Upper lobe of right lung (tissue), 1 donor: ENCODE measurements at places on chromosomes 1 and 21. TPM values are rescaled to one million over a fixed set of nuclear protein-coding genes. Genes with fewer than 3 reads are reported as not detected.

DNA sequence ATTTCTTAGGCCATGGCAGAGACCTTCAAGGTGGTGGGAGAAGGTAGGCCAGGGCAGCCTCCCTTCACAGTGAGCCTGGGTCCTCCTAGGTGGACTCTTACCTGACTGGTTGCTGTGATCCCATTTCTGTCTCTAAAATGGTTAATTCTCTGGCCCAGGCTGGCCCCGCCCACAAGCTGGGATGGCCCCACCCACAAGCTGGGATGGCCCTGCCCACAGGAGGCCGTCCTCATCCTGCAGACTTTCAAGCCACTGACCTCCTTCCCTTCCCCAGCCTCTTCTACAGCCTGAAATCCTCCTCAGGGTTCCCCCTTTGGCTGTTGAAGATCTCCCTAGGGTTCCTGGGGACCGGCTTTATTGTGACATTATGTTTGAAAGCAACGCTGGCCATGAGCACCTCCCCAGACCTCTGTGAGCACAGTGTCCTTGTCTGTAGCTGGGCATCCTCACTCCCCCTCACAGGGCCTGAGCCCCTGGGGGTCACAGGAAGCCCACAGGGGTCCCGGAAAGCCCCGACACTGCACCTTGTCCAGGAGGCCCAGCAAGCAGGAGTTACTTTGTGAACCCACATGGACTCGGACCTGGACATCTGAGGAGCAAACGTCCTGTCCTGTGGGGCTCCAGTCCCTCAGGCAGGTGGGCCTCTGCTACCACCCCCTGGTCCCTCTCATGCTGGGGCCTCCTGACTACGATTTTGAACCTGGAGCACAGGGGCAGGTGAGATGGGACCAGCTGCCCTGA is 621.7 kb downstream of the MATN1 start:
- H3K4me3 ChIP-seq: no peak overlapping the region
- H3K27me3 ChIP-seq: peaks cover 7% of the 10 kb centered on the region
- H3K27ac ChIP-seq: no peak overlapping the region
- H3K36me3 ChIP-seq: no peaks in the 10 kb centered on the region
- DNase-seq: no peak

GRCh38 chr1:109167001-109167506 is 46.7 kb upstream of the SARS1 start:
- no peak for DNase-seq
- H3K36me3 ChIP-seq: no peaks in the 10 kb centered on the region
- H3K27ac ChIP-seq: no peak overlapping the region
- H3K4me3 ChIP-seq: no peak overlapping the region

- DNase-seq: no peak
- no peak overlapping the region for H3K27ac ChIP-seq
- no peaks in the 10 kb centered on the region for H3K27me3 ChIP-seq
- peaks cover 75% of the 10 kb centered on the region for H3K36me3 ChIP-seq
- H3K4me3 ChIP-seq: no peak overlapping the region
- H3K4me1 ChIP-seq: no peaks in the 10 kb centered on the region
Observed at GRCh38 chr1:108152782-108153222, 47.3 kb downstream of the SLC25A24 start.

GRCh38 chr1:92877081-92877711 is 45.4 kb downstream of the RPL5 start:
- no peak overlapping the region for H3K27ac ChIP-seq
- H3K27me3 ChIP-seq: no peaks in the 10 kb centered on the region

- no peak overlapping the region for H3K4me3 ChIP-seq
- H3K27ac ChIP-seq: no peak overlapping the region
- DNase-seq: peak; percentile 69
Observed at GRCh38 chr1:14778898-14779865, 180.7 kb downstream of the KAZN start.

- no peak overlapping the region for H3K27ac ChIP-seq
- H3K27me3 ChIP-seq: no peaks in the 10 kb centered on the region
- H3K36me3 ChIP-seq: no peaks in the 10 kb centered on the region
- H3K4me1 ChIP-seq: no peaks in the 10 kb centered on the region
- H3K4me3 ChIP-seq: no peak overlapping the region
Observed at GRCh38 chr1:13865851-13866250, 165.9 kb downstream of the PRDM2 start.

DNA sequence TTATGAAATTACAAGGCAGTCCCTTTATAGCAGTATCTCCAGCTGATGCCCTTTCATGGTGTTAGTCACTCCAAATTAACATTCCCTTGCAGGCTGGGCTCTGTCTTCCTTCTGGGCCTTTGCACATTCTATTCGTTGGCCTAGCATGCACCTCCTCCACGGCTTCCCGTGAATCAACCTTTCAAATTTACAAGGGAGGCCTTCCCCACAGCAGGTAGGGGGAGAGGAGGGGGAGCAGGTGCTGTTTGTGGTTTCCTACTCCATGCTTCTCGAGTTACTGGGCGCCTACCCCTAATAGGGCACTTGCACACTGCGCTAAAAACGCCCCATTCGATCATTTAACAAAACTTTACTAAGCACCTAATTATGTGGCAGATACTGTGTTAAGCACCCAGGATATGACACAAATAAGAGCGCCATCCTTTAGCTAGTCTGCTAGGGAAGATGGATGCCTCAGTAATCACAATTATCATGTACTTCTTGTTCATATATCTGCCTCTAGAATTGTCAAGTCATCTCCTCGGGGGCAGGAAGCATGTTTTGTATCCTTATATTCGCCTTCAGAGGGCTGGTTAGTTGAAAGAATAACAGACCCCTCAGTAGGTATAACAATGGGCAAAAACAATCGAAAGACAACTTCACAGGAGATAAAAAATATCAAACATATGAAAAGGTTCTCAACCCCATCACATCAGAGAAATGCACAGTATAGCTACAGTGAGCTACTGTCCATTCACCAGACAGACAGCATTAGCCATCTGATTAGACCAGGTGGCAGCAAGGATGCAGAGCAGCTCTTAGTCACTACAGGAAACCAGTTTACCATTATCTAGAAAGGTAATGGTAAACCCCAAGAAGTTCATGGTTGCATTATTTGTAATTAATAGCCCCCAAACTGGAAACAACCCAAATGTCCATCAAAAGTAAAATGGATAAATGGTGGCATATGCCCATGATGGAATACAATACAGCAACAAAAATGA is 1.7 kb upstream of the ADAR start:
- DNase-seq: no peak
- H3K4me3 ChIP-seq: no peak overlapping the region
- H3K27ac ChIP-seq: peak overlapping the region; percentile 98
- no peaks in the 10 kb centered on the region for H3K27me3 ChIP-seq
- H3K36me3 ChIP-seq: no peaks in the 10 kb centered on the region

GRCh38 chr1:16468558-16468957 is 28.0 kb downstream of the NECAP2 start:
- no peak overlapping the region for H3K27ac ChIP-seq
- peaks cover 7% of the 10 kb centered on the region for H3K36me3 ChIP-seq
- DNase-seq: no peak
- no peak overlapping the region for H3K4me3 ChIP-seq

GRCh38 chr1:156927215-156928042 is 7.0 kb downstream of the LRRC71 start:
- no peak overlapping the region for H3K27ac ChIP-seq

GRCh38 chr1:94514095-94514727 is 27.3 kb downstream of the F3 start:
- DNase-seq: no peak
- peaks cover 24% of the 10 kb centered on the region for H3K36me3 ChIP-seq
- no peaks in the 10 kb centered on the region for H3K4me1 ChIP-seq
- H3K27me3 ChIP-seq: no peaks in the 10 kb centered on the region

GRCh38 chr1:226634166-226634588 is 85.6 kb downstream of the STUM start:
- H3K27ac ChIP-seq: no peak overlapping the region
- H3K27me3 ChIP-seq: no peaks in the 10 kb centered on the region
- peaks cover 44% of the 10 kb centered on the region for H3K36me3 ChIP-seq
- H3K4me1 ChIP-seq: peaks cover 12% of the 10 kb centered on the region
- no peak overlapping the region for H3K4me3 ChIP-seq

DNA sequence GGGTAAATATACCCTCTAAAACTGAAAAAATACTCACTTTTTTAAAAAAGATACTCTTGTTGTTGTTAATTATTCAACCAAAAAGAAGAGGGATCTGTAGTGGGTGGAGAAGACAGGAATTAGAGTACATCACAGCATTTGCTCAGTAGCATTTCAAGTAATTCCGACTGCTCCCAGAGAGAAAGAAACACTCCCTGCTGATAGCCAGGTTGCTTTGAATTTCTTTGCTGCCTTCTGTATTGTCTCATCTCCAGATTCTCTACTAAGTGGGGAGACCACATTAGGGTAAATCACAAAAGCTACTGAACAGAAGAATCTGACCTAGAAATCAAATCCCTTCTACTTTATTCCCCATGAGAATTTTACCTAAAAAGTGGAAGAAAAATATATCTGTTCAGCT is 661.1 kb downstream of the BRINP3 start:
- H3K27ac ChIP-seq: no peak overlapping the region
- H3K36me3 ChIP-seq: no peaks in the 10 kb centered on the region
- H3K27me3 ChIP-seq: no peaks in the 10 kb centered on the region
- no peak overlapping the region for H3K4me3 ChIP-seq
- no peaks in the 10 kb centered on the region for H3K4me1 ChIP-seq

Gene TBX15
- total RNA-seq: 0.64 TPM

Gene INSRR
- total RNA-seq: not detected

Gene RHD
- not detected for total RNA-seq

Gene SLC9C2
- 0.26 TPM for total RNA-seq

Gene FCMR
- 12.6 TPM for total RNA-seq

Gene SLC45A1
- total RNA-seq: 1.9 TPM

Gene LCE2B
- total RNA-seq: not detected

Gene FAM110D
- total RNA-seq: 6.9 TPM

Gene OSCP1
- 8.2 TPM for total RNA-seq

Gene PTPRF
- total RNA-seq: 199 TPM

Gene CCDC17
- 5.0 TPM for total RNA-seq
